ENCODE measurements at places on chromosomes 16 and 17.

GRCh38 chr17:28750178-28751047 is 6.6 kb downstream of the TRAF4 start:
- peak; percentile 67 for DNase-seq

DNA sequence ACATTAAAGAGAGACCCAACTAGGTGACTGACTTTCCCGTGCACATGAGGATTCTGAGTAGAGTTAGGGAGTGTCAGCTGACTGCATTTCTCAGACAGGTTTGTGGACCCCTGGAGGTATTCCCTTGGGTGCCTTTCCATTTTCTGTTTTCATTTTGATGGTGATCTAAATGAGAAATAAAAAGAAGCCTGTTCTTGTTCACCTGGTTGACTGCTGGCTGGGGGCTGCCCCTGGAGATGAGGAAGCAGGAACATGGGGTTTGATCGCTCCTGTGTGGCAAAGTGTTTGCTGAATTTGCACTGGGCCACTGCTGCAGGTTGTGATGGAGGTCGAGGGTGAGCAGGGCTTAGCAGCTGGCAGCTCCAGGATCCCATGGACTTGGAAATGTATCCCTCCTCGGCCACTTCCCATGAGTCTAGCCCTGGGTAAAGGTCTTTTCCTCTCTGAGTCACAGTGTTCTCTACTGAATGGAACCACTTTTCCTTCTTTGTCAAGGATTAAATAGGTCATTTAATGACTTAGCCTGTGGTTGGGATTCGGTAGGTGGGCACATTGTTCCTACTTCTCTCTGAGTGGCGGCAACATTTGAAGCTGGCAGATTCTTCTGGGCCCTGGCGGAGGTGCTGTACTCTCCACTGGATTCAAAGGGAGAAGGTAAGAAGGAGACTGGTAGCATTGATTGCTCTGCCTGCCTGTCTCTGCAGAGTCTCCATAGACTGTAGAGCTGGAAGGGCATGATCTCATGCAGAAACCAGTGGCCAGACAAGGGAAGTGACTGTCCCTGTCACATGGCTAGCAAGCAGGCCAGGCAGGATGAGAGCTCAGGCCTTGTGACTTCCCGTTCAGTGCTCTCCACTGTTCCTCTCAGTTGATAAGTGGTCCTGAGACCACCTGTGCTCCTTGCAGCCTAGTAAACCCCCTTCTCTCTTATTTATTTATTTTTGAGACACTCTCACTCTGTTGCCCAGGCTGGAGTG is 17.9 kb downstream of the SNX29 start:
- DNase-seq: no peak

DNA sequence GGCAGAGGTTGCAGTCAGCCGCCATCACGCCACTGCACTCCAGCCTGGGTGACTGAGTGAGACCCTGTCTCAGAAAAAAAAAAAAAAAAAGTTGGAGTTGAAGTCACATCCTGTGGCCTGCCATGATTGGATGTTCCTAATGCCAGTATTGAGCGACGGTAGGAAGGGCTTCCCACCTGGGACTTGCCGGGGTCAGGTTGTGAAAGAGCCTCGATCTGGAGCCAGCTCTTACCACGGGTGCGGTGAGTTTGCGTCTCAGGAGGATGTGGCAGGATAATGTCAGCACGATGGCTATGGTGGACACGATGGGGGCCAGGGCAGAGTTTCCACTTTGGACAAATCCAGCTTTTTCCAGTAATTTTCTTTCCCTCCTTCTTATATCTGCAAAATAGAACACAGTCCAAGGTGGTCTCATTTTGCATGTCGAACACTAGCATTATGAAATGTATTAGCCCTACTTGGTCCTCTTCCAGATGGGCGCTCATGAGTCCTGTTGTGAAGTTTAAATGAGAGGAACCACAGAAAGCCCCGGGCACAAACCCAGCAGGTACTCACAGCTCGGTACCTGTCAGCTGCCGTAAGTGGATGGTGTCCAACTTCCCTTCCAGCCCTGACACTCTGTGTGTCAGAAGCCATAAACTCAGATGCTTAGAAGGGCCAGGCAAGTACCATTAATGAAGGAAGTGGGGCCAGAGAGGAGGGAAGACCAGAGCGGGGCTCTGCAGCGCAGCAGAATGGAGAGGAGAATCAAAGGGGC is 22.2 kb downstream of the ABCC12 start:
- DNase-seq: no peak

DNA sequence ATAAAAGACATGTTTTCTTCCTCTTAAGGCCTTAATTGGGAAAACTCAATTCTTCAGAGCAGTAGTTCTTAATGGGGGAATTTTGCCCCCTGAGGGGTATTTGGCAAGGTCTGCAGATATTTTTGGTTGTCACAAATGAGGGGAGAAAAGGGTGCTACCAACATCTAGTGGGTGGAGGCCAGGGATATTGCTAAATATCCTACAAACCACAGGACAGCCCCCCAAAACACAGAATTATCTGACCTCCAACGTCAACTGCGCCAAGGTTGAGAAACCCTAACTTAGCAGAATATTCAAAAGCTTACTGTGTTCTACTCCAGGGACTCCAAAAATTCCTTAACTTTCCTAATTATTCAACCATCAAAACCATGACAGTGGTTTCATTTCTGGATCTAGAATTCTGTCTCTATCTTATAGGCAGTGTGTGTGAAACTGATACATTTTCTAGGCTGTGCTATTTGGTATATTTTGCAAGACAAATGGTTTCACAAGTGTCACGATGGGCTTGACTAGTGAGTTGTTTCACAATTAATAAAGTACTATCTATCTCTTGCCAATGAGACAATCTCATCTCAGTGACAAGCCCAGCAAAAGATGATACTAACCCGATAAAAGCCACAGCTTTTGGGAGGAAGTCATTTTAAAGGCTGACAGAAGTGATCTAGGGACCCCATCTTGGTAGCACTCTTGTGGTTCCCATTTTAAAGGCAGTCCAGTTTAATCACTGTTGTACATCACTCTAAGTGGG is 14.7 kb downstream of the TXNDC11 start:
- DNase-seq: no peak

DNA sequence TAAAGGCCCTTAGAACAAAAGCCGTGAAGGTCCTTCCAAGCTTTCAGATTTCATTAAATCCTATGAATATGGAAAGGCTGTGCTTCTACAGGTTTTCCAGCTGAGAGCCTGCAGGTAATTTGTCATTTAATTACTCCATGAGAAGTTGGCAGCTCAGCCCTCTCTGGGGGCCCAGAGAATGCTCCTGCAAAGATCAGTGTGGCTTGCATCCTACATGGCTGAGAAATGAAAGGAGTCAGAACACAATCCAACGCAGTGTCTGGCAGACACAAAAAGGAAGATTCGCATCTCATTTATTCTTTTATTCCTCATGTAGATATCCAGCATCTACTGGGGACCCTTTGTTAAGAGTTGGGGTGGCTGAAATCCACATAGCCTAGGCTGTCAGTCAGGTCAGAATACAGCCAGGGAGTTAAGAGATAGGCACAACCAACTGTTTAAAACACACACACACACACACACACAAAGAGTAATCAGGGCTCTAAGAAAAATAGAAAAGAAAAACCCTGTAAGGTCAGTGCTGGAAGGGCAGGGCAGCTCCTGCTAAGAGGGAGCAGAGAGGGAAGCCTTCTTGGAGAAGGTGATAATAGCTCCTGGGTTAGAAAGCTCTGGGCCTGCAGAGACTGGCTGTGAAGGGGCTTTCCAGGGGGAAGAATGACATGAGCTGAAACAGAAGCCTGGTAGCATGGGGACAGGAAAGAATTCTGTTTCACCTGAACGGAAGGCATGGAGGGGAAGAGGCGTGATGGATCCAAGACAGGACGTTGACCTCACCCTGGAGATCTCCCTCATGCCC is 46.9 kb upstream of the WSCD1 start:
- no peak for DNase-seq

GRCh38 chr16:59060207-59060606 is 326.1 kb upstream of the GOT2 start:
- no peak for DNase-seq

DNA sequence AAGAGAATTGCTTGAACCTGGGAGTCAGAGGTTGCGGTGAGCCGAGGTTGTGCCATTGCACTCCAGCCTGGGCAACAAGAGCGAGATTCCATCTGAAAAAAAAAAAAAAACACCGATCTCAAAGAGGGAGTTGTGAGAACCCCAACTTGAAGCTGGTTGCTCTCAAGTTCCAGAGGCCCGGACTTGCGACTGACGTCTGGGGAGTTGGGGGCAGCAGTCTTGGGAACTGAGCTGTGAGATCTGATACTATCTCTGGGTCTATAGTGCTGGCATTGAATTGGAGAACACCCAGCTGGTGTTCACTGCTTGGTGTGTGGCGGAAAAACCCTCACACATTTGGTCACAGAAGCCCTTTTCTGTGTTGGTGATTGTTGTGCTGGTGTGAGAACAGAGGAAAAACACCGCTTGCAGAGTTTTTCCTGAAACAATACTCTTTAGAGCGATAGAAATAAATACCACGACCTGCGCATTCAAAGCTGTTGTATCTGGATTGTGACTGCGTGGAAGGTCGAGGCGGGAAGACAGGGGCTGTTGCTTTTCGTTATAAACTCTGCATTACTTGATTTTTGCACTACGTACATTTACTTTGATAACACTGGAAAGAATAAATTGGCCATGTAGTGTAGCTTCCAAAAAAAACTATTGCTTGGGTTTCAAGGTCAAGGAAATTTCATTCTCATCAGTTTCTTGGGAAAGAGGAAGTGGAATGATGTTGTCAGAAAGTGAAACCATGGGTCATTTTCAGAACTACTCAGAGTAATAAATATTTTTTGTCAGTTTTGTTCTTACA is 8.8 kb downstream of the SCIMP start:
- DNase-seq: no peak

DNA sequence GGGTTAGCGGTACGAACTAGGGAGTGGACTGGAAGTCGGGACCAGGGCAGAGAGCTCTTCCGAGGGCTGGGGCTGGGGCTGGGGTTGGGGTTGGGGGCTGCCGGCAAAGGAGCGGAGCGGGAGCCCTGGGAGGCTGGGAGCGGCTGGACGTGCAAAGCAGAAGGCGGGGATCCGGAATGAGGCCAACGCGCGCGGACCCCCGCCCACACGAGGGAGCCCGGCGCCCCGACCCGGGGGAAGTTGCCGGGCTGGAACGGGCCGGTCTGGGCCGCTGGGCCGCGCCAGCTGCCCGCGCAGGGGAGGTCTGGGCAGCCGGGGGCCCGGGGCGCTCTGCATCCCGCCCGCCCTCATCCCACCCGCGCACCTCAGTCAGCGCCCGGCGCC is 323 bp downstream of the ST3GAL2 start:
- DNase-seq: no peak

DNA sequence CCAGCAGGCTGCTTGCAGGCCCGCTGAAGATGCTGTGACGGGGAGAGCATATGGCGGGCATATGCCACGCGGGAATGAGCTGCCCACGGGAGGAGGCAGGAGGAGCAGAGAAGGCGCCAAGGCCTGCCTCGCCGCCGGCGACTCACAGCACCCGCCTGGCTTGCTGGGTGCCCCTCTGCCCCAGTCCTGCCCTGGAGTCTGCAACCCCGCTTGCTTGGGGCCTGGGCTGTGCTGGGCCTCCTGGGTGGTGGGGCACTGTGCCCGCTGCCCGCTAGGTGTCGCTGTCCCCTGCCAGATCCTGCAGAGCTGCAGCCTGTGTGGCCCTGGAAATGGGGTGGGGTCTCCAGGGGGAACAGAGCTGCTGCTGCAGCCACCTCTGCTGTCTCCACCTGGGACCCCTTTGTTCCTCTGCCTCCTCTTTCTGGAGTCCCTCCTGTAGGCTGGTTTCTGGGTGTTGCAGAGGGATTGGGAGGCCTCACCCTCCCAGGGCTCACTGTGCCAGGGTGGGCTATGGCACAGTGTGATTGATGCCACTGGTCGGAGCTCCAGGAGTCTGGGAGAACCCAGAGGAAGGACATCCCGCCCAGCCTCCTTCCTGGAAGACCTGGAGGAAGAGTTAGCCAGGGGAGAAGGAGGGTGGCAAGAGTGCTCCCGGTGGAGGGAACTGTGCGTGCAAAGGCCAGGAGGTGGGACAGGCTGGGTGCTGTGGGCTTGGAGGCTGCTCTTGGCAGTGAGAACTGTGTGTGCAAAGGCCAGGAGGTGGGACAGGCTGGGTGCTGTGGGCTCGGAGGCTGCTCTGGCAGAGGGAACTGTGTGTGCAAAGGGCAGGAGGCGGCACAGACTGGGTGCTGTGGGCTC is 141.0 kb upstream of the CIBAR2 start:
- DNase-seq: peak; percentile 61

DNA sequence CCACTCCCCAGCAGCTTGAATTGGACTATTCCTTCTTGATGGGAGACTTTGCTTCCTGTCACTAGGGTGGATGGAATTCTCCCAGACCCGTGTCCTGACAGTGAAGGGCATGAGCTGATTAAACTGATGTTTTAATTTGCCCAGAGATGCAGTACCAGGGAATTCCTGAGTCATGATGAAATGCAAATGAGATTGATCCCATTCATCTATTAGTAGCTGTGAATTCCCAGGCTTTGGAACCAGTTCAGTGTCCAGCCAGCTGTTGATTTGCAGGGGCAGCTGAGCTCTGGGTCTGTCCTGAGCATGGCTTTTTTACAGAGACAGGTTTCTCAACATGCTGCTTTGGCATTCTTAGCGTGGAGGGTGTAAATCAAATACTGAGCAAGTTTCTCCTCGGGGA is 157.9 kb downstream of the PITPNC1 start:
- no peak for DNase-seq

GRCh38 chr16:12286964-12287363 is 310.4 kb downstream of the SNX29 start:
- DNase-seq: no peak

DNA sequence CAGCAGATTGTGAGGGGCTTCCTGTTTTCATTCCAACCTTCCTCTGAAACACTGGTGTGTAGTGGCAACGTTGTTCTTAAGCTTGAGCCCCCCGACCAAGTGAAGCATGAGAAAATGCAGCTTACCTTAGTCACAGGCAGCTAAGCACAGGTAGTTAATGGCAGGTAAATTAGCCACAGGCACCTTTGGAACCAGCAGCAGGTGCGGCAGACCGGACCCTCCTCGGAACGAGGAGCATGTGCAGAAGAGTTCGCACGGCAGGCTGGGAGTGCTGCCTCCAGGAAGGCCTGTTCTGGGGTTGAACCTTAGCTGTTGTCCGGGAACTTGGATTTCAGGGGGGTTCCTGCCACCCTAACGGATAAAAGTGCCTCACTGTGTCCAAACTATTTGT is 7.2 kb upstream of the IRF8 start:
- no peak for DNase-seq

GRCh38 chr16:79605999-79606398 is 5.5 kb upstream of the MAF start:
- no peak for DNase-seq

- DNase-seq: no peak
These were observed 18.8 kb downstream of the SIAH1 start for GRCh38 chr16:48366165-48367093.

- DNase-seq: no peak
These were observed 51.2 kb downstream of the CLEC16A start for GRCh38 chr16:10995565-10995964.

DNA sequence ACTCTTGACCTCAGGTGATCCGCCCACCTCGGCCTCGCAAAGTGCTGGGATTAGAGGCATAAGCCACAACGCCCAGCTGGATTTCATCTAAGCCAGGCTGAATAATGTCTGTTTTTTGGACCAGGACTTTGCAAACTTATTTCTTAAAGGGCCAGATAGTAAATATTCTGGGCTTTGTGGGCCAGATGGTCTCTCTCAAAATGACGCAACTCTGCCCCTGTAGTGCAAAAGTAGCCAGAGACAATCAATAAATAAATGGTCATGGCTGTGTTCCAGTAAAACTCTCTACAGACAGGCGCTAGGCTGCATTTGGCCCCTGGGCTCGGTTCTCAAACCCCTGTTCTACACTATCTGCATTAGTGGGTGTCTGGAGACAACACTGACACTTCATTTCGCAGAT is 121.9 kb upstream of the CDH13 start:
- no peak for DNase-seq
